ENCODE measurements at places on chromosomes 6 and 20.
A peak's percentile ranks its signal among the peaks of the same experiment; 100 is the strongest.

GRCh38 chr6:142784344-142784743 is 160.6 kb downstream of the HIVEP2 start:
- no peak for DNase-seq

GRCh38 chr6:117681162-117681741 is 6.0 kb downstream of the NUS1 start:
- no peak for DNase-seq

DNA sequence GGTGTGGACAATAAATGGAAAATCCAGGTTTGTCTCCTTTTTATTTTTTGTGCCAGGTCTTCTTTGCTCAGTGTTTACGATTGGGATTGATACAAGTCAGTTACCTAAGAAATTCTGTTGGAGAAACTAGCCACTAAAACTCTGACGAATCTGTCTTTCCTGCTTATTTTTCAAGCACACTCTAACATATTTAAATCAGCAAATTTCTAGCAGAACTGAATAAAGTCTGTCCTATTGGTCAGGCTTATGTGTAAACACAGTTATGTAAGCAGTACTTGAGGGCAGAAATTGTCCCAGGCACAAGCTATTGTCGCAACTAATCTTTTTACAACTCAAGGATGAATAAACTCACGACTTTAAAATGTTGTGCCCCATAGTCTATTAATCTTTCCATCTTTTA is 12.1 kb upstream of the EXOC2 start:
- DNase-seq = peak; percentile 27

DNA sequence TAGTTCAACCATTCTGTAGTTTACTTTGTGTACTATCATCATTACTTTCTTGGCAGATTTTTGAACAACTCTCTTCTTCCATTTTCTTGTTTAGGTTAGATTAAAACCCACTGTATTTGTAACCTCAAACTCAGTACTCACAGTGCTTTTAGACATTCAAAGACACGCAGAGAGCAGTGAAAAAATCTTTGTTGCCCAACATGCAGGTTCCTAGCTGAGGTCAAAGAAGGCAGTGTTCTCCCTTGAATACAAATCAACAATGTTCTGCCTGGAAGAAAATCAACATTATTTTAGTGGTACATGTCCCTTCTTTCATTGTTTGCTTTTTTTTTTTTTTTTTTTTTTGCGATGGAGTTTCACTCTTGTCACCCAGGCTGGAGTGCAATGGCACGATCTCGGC is 11.2 kb downstream of the CYB5R4 start:
- DNase-seq = no peak

DNA sequence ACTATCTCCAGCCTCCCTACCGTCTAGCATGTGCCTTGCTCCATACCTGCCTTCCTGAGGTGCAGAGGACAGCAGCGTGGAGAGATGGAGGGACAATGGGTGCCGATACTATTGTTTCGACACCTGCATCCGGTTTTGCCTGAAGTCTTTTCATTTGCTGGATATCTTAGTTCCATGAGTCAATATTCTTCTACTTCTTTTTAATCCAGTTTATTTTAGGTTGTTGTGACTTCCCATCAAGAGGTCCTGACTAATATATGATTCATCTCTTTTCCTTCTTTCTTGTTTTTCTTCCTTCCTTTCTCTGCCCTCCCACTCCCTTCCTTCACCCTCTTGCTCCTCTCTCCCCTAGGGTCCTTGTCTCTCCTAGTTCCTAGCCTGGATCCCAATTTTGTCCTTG is 91.4 kb downstream of the CDH26 start:
- no peak for DNase-seq

Data from tongue (tissue), 3 donors.